ENCODE measurements at places on chromosomes 12 and 14.

GRCh38 chr12:5661811-5662210 lies 229.9 kb downstream of the NTF3 start:
- DNase-seq, result no peak

- DNase-seq, result no peak
These were observed 43.2 kb downstream of the DUSP16 start for GRCh38 chr12:12519354-12519998.

- no peak for DNase-seq
These were observed 23.5 kb downstream of the HIP1R start for GRCh38 chr12:122858591-122859302.

- DNase-seq, result peak; percentile 26
These were observed 23.9 kb downstream of the PHLDA1 start for GRCh38 chr12:76007640-76008039.

DNA sequence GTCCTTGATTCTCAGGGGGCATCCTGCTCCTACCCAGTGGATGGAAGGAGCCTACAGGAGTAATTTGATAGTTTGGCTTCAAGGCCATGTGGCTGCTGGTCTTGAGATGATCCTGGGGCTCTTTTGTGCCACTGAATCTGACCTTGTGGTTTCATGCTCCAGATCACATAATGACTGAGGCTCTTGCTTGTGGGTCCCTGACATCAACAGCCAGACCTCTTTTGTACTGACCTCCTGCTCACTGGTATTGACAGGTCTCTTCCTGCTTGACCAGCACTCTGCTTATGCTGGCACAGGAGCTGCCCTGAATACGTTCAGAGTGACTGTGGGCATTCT lies 23.2 kb upstream of the JPH4 start:
- DNase-seq, result no peak

- DNase-seq, result no peak
These were observed 12.3 kb downstream of the DENND5B start for GRCh38 chr12:31578632-31579031.

GRCh38 chr12:95182868-95183415 lies 34.3 kb downstream of the FGD6 start:
- DNase-seq, result no peak

- DNase-seq, result no peak
These were observed 57.0 kb upstream of the FKBP4 start for GRCh38 chr12:2737656-2738241.

GRCh38 chr12:112418273-112418607 lies 507 bp upstream of the PTPN11 start:
- no peak for DNase-seq

- DNase-seq, result no peak
These were observed 13.8 kb downstream of the FBRSL1 start for GRCh38 chr12:132503618-132504204.

- DNase-seq, result no peak
These were observed 206.4 kb downstream of the LRRK2 start for GRCh38 chr12:40431169-40431568.

GRCh38 chr12:4449851-4450221 lies 4.2 kb upstream of the FGF6 start:
- no peak for DNase-seq

DNA sequence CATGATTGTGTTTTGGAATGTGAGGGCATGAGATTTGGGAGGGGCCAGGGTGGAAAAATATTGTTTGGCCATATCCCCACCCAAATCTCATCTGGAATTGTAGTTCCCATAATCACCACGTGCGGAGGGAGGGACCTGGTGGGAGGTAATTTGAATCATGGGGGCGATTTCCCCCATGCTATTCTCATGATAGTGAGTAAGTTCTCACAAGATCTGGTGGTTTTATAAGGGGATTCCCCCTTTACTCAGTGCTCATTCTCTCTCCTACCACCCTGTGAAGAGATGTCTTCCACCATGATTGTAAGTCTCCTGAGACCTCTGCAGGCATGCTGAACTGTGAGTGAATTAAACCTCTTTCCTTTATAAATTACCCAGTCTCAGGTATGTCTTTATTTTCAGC lies 15.7 kb downstream of the OR10P1 start:
- DNase-seq, result no peak

DNA sequence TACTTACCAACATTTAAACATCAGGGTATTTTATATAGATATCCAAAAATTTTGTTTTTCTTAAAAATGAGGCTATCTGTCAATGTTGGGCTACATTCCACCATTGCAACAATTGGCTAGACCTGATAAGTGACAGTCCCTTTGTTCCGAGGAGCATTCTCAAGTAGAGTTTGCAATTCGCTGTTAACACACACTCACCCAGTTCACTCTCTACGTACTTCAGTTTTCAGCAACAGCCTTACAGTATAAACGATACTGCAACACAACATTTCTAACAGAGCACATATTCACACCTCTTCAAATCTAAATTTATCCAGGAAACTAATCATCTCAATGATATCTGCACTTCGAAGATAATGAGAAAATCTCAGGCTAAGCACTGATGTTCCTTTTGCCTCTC lies 393.5 kb downstream of the NAV3 start:
- DNase-seq, result no peak

DNA sequence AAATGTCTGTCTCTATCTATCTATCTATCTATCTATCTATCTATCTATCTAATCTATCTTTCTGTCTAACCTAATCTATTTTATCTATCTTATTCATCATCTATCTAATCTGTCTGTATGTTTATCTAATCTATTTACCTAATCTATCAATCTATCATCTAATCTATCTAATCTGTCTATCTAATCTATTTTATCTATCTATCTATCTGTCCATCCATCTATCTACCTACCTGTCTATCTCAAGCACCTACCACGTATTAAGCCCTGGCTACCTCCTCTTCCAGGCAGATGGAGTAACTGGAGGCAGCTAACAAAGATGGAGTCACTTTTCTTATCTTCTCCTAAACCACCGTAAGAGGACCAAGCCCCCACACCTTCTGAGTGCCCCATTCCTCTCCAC lies 5.8 kb downstream of the CD4 start:
- DNase-seq, result no peak

- DNase-seq, result no peak
These were observed 500.8 kb upstream of the GARIN6 start for GRCh38 chr12:99146730-99147129.

All from neural progenitor cell (in vitro differentiated cells).